Effector memory CD4-positive, alpha-beta T cell (primary cell): ENCODE measurements at places on chromosomes 2 and 18.

DNA sequence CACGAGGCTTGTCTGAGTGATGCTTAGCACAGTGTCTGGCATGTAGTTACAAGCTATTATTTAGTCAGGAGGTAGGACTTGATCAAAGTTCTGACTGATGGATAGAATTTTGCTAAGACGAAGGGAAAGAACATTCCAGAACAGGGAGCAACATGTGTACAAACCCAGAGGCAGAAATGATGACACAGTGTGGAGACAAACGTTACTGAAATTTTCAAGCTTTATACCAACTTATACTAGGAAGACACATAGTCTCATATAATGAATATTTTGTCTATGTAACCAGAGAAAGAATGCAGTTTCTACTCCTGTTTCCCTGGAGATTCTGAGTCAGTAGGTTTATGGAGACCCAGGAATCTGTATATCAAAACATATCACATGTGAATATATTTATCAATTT, 123.4 kb downstream of the FAM124B start:
- no peak for DNase-seq

- no peak for DNase-seq
Measured at GRCh38 chr18:72187956-72188355, 356.2 kb downstream of the CBLN2 start.

GRCh38 chr2:16264491-16264890, 324.1 kb downstream of the MYCN start:
- DNase-seq, result no peak

DNA sequence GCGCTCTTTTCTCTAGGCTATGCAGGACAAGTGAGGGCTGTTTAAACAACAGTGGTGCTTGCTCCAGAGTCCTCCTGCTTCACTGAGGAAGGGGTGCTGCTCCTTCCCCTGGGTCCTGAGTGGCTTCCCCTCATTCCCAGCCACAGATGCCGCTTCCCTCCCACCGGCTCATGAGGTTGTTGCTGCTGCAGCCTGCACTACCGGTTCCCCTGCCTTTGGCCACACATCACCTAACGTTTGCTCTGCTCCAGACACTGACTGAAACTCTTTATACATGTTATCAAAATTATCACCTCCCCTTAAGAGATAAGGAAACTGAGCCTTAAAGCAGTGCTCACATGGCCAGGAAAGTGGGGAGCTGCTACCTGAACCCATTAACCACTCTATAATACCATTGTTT, 130.8 kb upstream of the LGALSL start:
- no peak for DNase-seq

- DNase-seq, result no peak
Measured at GRCh38 chr2:23624378-23624777, 239.4 kb downstream of the KLHL29 start.

DNA sequence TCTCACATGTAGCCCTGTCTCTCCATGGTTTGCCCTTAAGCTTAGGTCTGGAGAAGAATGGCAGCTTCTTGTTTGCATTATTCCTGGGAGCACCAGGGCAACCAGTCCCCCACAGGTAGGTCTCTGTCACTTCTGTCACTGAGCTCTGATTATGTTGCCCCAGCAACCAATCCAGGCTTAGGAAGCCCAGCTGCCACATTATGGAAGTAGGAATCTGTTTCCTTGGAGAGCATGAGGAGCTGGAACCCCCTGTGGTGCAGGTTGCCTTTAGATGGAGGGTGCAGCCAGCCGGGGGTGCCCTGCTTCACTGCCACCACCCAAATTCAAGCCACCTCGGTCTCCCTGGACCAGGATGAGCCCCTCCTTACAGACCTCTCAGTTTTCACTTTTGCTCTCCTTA, 4.8 kb downstream of the RESP18 start:
- DNase-seq, result no peak

- DNase-seq, result no peak
Measured at GRCh38 chr2:238247841-238248453, 8.1 kb upstream of the HES6 start.

GRCh38 chr2:241812730-241813643, 4.0 kb downstream of the NEU4 start:
- no peak for DNase-seq

DNA sequence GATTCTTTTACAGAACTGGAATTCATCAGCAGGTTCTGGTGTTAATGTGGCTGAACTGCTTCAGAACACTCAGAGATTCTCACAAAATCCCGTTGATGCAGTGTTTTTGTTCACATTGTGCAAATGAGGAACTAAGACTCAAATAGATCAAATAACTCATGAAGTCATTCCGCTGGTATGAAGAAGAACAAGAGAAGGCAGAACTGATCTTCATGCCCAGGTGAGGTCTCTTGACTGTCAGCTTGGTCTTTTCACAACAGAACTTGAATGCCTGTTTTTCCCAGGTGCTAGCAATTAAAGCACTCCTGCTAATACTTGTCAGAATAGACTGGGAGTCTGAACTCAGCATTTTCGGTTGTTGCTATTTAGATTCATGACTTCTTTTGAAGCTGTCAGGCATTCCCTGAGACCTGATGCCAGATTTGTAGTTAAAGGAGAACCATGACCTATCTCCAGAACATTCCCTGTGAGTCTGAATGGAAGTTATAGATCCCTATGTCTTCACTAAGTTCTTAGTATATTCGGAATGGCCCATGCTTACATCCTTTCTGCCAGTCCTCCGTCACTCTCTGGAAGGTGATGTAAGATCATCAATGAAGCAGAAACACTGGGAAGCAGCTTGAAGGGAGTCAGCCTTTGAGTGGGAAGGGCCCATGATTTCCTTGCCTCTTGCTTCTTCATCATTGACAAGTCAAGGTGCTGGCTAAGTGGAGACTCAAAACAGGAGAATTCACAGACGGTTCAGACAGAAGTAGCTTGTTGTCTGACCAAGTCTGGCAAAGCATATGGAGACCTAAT, 155.7 kb downstream of the MTCL1 start:
- DNase-seq, result no peak

DNA sequence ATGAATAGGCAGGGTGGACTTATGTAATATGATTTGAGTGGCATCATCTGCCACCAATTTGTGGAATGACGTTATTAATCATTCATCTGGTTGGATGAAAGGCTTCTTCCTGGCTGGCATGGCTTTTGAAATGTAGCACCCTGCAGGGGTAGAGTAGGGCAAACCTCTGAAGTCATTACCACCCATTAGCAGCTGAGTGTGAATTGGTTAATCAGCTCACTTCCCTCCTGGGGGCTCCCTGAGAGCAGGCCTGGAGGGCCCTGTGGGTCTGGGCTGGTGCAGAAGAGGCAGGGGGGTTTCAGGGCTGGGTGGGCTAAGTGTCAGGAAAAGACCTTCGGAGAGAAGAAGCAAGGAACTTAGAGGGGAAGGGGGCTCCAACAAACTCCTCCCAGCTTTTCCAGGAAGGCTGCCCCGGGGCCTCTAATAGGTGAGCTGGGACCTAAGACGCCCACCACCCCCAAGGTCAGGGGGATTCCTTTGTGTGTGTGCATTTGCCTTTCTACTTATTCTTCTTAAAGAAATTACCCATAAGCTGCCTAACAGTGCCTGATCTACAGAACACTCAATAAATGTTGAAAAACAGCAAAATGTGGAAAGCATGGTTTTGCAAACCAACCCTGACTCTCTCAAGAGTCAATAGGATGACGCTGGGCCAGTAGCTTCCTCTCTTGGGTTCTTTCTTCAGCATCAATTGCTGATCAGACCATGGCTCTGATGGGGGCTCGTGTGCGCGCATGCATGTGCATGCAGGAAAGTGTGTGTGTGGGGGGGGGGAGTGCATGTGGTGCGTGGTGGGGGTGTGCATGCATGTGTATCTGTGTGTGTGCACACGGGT, 49.7 kb upstream of the ZNF516 start:
- no peak for DNase-seq

DNA sequence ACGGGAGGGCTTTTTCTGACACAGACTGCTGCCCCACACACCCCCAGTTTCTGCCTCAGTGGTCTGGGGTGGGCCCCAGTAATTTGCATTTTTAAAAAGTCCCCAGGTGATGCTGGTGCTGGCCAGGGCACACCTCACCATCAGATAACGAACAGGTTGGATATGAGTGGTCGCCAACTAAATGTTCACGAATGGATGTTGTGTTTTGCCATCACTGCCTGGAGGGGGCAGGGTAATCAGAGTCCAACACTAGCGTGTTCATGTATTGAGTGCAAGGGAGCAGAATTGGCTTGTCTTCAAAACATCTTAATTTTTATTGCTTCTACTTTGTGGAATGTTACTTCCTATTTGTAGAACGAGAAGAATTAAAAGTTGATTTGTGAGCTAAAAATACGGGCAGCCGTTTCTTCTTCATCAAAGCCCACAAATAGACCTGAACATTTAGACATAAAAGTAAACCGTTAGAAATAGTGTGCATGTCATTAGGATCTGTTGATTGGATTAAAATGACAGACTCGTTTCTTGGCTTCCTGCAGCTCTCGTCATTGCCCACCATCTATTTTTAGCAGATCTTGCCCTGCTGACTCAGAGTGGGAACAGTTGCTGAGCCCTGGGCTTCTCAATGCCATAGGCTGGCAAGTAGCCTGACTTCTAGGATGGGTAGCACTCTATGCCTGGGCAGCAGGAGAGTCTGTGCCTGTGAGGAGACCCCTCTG, 45.2 kb downstream of the NCK2 start:
- peak; percentile 48 for DNase-seq

DNA sequence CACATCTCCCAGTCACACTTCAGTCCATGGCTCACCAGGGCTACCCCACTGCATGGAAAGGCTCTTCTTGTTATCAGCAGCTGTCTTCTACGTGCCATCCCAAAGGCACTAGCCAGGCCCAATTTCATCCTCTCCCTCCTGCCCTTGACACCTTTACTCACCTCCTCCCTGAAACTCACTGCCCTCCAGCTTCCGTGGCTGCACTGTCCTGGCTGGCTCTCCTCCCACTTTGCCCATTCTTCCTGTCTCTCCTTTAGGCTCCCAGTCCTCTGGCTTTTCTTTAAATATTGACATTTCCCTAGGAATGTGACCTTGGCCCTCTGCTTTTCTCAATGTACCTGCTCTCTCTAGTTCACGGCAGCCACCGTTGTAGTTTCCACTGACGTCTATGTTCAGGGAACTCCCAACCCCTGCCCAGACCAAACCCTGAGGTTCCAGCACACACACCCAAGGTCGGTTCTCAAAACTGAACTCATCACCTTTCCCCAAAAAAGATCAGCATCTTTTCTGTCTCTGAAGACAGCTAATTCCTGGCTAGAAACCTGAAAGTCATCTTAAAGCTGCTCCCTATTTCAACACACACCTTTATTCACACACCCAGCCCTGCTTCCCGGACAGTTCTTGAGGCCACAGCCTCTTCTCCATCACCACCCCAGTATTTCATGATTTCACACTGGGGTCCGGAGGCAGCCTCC, 36.7 kb downstream of the WDFY1 start:
- DNase-seq, result no peak

GRCh38 chr2:86598966-86599365, 24.7 kb downstream of the RNF103 start:
- DNase-seq, result no peak

DNA sequence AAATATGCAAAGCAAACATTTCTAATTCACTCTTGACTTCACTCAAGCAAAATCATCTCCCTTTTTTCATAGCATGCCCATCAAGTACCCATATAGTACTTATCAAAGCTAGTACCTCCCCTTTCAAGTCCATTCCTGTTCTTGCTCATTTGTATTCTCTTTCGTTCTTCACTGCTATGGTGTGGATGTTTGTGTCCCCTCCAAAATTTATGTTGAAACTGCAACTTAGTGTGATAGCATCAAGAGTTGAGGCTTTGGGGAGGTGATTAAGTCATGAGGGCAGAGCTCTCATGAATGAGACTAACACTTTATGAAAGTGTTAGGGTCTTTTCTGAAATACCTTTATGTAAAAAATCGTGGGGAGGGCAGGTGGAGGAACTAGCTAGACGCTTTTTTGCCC, 52.9 kb downstream of the RNU4ATAC start:
- DNase-seq, result no peak

DNA sequence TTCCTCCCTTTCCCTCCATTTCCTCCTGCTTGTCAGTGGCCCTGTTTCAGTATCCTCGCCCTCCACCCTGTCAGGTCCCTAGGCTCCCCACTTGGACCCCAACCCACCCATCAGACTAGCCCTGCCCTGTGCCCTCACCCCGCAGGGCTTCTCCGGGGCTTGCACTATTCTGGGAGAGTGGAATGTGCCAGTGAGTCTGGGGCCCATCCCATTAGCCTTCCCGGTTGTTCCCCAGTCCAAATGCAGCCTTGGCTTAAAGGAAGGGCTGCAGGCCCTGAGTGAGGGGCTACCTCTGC, 45.5 kb downstream of the MYO7B start:
- DNase-seq, result no peak

DNA sequence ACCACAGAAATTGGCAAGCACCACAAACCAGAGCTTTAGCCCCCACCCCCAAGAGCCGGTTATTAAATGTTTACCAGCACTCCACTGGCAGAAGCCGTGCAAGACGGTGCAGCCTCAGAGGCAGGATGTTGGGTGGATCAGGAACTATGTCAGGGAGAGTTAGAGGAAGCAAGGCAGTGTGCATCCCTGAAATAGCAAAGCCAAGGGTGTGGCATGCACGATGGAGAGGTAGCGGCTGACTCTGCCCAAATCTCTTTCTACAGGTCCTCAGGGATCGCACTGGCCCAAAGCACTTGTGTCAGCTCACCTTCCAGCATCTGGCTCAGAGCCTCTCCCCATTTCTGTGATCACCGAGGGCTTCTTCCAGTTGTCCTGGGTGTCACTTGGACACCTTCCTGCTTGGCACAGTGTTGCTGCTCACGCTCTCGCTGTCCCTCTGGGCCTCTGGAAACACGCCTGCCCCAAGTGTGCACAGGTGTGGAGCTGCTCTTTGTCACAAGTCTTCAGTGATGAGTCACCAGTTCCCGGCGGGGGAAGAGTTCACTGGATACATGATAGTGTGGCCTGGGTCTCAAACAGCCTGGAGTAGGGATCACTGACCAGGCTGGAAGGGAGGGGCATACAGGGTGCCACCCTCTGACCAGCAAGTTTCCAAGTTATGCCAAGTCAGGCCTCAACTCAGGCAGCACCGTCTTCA, 17.3 kb upstream of the B3GNT7 start:
- DNase-seq, result no peak

- DNase-seq, result no peak
Measured at GRCh38 chr2:98505971-98506664, 61.5 kb downstream of the INPP4A start.

DNA sequence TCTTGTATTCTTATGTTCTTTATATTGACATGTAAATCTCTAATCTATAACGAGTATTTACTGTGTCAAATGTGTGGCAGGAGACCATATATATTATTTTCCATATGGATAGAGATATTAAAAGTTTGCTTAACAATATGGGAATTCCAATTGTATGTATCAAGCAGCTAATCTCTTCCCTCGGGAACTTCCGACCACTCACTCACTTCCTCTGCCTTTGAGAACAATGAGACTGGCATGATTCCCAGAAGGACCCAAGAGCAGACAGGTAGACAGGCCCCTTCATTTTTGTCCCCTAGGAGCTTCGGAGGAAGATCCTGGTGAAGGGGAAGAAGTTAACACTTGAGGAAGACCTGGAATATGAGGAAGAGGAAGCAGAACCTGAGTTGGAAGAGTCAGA, 24.1 kb downstream of the PLCD4 start:
- DNase-seq, result no peak

- DNase-seq, result no peak
Measured at GRCh38 chr18:21656402-21656801, 44.3 kb downstream of the SNRPD1 start.
